ENCODE measurements at places on chromosomes 11 and 22.

- no peak for DNase-seq
These were observed 698.7 kb upstream of the ANO3 start for GRCh38 chr11:25633230-25633629.

DNA sequence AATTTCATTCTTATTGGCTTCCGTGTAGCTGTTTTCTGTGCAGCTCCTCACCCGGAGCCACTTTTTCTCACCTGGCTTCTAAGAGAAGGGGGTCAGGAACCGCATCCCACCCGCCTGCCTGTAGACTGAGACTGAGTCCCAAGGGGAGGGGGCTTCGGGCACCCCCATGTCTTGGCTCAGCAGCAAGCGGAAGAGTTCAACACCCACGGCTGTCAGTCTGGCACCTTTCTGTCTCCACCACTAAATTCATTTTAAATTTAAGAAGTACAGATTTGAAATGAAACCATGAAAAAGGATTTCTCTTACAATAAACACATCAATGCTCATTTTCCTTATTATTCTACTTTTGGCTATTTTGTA is 66.7 kb downstream of the EFCAB6 start:
- DNase-seq = no peak

GRCh38 chr22:27252282-27253049 is 549.1 kb downstream of the MN1 start:
- no peak for DNase-seq

- no peak for DNase-seq
These were observed 60.6 kb downstream of the PPP6R2 start for GRCh38 chr22:50403701-50404101.

GRCh38 chr11:117092951-117093590 is 5.2 kb downstream of the SIK3 start:
- no peak for DNase-seq

- no peak for DNase-seq
These were observed 28.8 kb downstream of the CHKA start for GRCh38 chr11:68092411-68092810.

GRCh38 chr11:71242391-71242790 is 10.0 kb downstream of the SHANK2 start:
- no peak for DNase-seq

DNA sequence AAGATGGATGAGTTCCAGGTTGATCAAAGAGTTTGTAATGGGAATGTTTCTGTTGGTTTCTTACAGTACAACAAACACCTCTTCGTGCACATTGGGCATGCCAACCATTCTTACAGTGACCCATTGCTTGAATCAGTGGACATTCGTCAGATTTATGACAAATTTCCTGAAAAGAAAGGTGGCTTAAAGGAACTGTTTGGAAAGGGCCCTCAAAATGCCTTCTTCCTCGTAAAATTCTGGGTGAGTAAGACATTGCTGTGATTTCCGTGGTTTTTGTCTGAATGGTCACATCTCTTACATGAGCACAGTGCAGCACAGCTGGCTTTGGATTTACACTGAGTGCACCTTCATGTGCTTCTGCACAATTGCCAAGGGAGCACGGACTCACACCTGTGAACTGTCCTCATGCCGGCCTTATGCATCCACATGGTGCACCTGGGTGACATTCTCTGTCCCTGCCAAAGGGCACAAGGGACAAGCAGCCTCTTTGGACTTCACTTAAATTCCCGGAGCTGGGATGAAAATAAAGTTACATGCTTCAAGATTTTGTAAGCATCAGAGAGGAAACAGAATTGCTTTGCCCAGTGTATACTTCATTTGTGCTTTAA is 107.1 kb upstream of the RASSF10 start:
- no peak for DNase-seq

DNA sequence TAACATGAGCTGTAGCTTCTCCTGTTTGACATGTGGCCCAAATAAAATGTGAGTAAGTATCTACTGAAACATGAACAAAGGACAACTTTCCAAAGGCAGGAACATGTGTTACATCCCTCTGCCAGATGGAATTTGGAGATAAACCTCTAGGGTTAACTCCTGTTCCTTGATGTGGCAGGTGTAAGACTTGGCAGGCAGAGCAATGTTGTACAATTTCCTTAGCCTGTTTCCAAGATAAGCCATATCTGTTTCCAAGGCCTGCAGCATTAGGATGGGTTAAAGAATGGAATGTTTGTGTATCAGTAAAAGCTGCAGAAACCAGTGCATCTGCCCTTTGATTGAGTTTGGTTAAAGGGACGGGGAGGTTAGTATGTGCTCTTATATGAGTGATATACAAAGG is 8.8 kb upstream of the DNAJB13 start:
- no peak for DNase-seq

DNA sequence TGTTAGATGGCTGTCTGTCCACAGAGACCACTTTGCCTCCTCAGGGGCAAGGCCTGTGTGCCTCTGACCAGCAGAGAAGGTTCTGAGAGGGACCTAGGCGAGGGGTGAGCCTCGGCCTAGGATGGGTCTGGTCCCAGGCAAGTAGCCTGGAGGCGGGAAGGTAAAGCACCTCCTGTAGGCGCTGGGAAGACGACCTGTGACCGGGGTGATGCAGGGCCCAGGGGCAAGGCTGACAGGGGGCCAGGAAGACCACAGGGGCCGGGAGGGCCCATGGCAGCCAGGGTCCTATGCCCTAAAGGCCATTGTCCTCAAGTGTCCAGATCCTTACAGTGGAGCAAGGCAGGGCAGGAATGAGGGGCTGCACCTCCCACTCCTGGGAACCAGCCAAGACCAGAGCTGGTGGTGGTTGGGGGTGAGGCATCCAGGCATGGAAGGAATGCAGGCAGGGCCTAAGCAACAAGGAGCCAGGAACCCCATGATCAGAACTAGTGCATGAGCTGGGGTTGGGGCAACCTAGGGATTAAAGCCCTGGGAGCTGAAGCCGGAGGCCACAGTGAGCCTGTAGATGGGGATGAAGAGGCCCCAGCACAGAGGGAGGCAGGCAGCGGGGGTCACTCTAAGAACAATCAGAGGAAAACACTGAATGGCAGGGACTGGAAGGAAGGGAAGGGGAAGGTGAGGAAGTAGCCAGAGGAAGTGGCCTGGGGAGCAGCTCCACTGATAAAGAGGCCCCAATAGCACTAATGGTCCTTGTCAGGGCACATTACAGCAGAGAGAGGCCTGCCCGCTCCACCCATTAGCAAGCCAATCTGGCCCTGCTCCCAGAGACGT is 32.9 kb upstream of the KLHL35 start:
- DNase-seq = no peak

DNA sequence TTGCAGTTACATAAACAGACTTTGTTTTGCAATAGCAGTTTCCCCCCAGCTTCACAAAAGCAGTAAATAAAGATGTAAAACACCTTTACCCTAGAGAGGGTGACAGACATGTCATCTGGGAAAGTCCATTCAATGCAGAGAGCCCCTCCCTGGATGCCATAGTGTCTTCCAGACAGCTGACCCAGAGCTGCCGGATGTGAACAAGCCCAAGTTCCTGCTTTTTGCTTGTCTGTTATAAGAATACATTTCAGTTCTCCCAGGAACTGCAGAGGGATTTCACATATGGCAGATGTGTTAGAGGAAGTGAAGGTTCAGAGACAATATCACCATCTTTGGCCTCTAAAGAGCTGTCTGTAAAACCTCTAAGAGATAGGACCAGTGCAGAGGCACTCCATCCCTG is 48.9 kb downstream of the RELT start:
- DNase-seq = no peak

- DNase-seq = no peak
These were observed 3.9 kb downstream of the TENM4 start for GRCh38 chr11:79436919-79437277.

DNA sequence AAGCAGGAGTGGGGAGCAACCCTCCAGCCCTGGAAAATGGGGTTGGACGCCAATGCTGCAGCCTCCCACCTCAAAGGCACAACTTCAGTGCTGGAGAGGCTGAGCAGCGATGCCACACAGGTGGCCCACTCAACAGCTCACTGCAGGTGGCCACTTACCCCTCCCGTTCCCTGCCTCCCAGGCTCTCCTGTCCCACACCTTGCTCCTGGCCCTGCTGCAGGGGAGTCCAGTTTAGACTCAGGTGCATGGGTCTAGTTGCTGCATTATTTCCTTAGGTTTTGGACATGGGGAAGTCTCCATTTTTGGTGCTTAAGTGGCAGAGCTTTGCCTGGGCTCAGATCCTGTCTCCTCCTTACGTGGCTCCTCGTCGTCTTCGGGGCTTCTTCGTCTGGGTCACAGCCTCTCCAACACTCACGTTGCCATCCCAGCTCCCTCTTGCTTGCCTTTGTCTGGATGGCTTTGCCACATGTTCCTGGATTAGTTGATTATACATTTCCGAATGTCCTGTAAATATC is 898.3 kb downstream of the BRD1 start:
- DNase-seq = no peak

DNA sequence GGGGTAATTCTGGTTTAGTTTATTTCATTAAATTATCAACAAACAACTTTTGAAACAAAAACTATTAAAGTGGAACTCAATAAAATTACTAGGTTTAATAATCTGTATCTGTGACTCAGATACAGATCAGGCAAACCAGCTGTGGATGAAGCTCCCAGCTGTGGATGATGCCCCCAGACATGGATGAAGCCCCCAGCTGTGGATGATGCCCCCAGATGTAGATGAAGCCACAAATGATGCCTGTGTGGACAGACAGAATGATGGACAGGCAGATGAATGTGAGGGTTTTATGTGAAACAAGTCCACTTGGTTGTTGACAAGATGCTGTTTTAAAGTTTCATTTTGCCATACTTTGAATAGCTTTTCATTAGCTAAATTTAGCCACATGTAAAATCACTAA is 5.8 kb upstream of the ZNF74 start:
- DNase-seq = no peak

DNA sequence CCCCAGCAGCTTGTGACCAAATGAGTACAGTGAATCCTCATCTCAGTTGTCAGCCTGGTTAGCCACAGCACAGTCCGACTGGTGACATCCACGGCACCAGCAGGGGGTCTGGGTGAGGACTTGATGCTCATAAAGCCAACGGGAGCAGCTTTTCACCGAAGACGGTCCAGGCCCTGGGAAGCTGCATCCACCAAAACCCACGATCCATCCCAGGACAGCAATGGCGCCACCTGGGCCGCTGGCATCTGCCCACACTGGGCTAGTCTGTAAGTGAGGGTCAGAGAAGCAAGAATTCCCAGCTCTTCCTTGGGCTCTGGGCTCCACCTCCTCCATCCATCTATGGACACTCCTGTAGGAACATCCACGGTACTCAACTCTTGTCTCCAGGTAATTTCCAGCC is 25.1 kb upstream of the FXYD6 start:
- no peak for DNase-seq

DNA sequence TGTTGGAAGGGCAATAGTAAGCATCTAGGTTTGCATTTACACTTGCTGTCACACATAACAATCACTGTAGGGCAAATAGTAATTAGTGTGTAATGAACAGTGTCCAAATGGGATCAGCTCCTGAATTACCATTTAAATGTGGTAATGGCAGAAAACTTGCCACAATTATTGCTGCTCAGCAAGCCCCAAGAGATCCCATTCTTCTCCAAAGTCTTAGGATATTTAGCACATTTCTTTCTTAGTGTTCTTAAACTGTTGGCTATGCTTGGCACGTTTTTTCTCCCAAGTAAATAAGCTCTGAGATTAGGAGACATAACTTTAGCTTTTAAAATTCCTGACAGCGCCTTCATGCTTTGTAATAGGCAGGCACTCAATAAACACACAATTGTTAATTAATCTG is 1037.0 kb downstream of the DLG2 start:
- no peak for DNase-seq

GRCh38 chr11:108115500-108116140 is 5.7 kb upstream of the ACAT1 start:
- DNase-seq = peak; percentile 73

- DNase-seq = no peak
These were observed 937 bp upstream of the C1QTNF6 start for GRCh38 chr22:37188901-37189466.

- no peak for DNase-seq
These were observed 58.8 kb downstream of the ENDOD1 start for GRCh38 chr11:95148406-95148805.

GRCh38 chr11:72609045-72609444 is 65.2 kb downstream of the PDE2A start:
- DNase-seq = no peak

- no peak for DNase-seq
These were observed 37.1 kb upstream of the NNMT start for GRCh38 chr11:114259124-114259526.

DNA sequence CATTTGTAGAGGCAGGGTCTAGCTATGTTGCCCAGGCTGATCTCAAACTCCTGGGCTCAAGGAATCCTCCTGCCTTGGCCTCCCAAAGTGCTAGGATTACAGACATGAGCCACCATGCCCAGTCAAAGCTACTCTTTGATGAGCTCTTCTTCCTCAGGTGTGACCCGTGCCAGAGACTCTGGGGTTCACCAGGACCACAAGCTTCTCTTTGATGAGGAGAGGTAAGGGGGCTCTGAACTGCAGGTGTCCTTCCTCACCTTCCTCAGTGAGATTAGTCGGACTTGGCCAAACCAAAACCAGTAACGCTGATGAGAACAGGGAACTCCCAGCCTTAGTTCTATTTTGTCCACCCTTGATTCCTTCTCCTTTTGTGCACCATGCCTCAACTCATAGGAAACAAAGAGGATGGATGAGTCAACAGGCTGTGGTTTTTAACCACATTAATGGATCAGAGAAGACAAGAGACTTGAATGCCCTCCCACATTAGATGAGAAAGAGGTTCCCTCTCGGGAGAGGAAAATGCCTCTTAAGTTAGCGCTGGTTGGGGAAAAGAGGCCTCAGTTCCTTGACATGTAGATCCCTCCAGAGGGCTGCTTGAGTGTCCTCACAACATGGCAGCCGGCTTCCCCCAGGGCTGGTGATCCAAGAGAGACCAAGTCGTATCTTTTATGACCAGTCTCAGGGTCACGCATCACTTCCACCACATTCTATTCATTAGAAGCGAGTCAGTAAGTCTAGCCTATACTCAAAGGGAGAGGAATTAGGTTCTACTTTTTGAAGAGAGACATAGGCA is 25.7 kb upstream of the CTR9 start:
- no peak for DNase-seq

GRCh38 chr11:1193326-1194230 is 29.3 kb upstream of the MUC5B start:
- DNase-seq = no peak

- no peak for DNase-seq
These were observed 89.1 kb downstream of the RPS6KA4 start for GRCh38 chr11:64447831-64448598.

- DNase-seq = no peak
These were observed 91.3 kb upstream of the KCNQ1OT1 start for GRCh38 chr11:2791139-2791520.

- no peak for DNase-seq
These were observed 5.1 kb downstream of the DNAL4 start for GRCh38 chr22:38788846-38789245.

- DNase-seq = no peak
These were observed 6.5 kb upstream of the IL18BP start for GRCh38 chr11:71992136-71992730.

DNA sequence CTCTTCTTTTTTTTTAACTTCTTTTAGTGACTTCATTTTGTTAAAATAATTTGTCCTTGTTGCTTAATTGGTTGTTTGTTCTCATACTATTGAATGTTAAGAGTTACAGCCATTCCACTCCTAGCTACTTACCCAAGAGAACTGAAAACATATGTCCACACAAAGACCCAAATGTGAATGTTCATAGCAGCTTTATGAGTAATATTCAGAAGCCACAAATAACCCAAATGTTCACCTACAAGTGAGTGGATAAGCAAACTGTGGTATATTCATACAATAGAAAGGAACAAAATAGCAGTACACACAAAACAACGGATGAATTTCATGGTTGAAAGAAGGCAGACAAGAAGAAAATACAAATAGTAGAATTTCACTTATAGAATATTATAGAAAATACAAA is 1.4 kb upstream of the OR4D11 start:
- DNase-seq = no peak

- no peak for DNase-seq
These were observed 50.6 kb downstream of the ME3 start for GRCh38 chr11:86621854-86622253.
